Pulmonary artery endothelial cell (primary cell): ENCODE measurements at places on chromosomes 7 and 10. TPM values are rescaled to one million over a fixed set of nuclear protein-coding genes. Genes with fewer than 3 reads are reported as not detected.
A peak's percentile ranks its signal among the peaks of the same experiment; 100 is the strongest.

ADIRF gene
- 14.3 and 36.5 TPM in 2 replicates for total RNA-seq

ANKRD1 gene
- total RNA-seq = 660 and 1,189 TPM in 2 replicates

HOXA7 gene
- 0.04 and 0.13 TPM in 2 replicates for total RNA-seq

DNA sequence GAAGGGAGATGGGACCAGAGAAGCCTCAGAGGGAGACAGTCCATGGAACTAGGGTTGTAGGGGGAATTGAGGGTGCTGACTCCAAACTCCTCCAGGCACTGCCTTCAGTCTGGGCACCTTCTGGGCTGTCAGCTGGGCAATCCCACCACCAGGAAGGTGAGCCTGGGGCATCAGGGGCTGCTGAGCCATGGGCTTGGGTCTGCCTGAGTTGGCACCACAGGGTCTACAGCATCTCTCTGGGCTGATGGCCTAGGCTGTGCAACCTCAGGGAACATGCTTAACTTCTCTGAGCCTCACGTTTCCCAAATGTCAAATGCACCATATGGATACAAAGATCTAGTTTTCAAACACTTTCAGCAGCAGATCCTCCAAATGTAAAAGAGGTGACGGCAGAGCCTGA, 46.8 kb upstream of the PRLHR start:
- DNase-seq = no peak

GRCh38 chr10:113381981-113382509, 170.8 kb upstream of the HABP2 start:
- peak; percentile 75 for DNase-seq

DNA sequence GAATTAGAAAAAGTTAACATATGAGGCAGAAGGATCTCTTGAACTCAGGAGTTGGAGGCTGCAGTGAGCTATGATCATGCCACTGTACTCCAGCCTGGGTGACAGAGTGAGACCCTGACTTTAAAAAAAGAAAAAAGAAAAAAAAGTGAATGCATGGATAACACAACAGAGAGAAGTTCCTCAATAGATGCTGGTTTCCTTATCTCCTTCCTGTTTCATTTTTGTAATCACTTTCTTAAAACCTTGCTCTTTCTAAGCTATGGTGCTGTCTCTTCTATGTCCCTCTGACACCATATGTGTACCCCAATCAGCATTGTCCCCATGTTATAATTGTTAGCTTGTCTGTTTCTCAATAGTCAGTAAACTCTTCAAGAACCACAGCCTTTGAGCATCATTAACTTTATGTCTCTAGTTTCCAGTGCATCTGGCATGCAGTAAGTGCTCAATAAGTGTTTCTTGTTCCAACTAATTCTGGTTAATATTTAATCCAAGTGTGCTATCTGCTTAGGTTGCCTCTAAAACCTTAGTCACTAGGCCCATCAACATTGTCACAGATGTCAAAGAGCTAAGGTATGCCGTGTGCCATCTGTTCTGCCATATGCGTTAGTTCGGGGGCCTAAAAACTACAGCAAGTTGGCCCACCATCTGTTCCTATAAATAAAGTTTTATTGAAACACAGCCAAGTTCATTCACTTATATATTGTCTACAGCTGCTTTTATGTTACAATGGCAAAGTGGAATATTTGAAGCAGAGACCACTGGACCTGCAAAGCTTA, 36.2 kb downstream of the MPP7 start:
- no peak for DNase-seq

DNA sequence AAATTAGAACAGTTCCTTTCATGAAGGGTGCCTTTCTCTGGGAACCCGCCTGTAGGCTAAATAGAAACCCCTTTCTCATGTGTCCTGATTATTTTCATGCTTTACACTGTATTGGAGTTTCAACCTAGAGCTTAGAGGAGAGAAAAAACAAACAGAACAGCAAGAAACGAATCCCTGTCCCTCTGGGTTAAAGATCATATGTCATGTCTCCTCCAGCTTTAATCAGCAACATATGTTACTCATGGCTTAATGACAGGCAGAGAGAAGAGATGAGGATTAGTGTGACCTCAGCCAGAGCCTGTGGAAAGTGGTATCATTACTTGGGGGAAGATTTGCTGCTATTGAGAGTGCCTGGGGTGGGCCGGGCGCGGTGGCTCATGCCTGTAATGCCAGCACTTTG, 32.1 kb downstream of the CRCP start:
- DNase-seq = no peak
